Muscle of back (tissue), 13 donors: ENCODE measurements at places on chromosomes 7 and 10.

DNA sequence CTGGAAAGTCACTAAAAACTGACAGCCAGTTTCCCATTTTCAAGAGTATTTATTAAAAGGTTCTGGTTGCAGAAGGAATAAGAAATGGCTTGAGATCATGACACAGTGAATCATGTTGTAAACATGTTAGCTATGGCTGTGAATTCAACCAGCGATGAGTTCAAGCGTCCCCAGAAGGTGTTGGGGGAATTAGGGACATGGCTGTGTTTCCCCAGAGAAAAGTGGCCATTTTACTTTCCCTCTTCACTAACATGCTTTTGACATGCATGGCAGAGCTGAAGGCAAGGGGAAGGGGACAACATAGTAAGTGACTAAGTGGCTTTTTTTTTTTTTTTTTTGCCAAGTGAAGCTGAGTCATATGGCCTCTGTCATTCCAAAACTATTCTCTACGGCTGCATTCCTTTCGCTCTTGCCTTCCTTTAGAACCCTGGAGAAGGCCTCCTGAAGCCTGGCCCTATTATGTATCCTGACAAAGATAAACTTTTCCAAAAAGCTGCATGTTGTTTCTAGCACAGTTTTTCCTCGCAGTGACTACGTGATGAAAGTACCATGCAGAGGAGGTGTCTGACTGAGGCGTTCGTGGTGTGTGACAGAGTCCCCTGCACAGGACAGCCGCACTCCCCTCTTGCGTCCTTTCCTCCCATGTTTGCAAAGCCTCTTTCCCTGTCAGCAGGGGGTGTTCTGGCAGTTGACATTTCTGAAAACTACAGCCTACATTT is 46.9 kb downstream of the EGFR start:
- DNase-seq: no peak

GRCh38 chr10:93193906-93194305 is 120.2 kb downstream of the CYP26A1 start:
- DNase-seq: no peak

DNA sequence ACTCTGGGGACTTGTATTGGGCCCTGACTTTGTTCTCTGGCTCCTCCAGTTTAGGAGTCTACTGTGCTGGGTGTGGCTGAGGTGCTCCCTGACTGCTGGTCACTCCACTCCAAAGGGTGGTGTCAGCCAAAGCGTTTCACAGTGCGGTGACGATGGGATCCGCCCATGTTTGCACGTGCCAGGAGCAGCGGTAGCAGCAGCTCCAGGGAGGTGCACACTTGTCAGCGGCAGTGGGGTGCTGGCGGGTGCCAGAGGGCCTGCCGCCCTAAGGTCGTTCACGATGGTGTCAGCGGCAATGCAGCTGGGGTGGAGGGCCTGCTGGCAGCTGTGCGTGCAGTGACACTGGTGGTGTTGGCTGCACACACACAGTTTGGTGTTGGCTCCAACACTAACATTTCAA is 268.5 kb upstream of the AKR1E2 start:
- DNase-seq: no peak

DNA sequence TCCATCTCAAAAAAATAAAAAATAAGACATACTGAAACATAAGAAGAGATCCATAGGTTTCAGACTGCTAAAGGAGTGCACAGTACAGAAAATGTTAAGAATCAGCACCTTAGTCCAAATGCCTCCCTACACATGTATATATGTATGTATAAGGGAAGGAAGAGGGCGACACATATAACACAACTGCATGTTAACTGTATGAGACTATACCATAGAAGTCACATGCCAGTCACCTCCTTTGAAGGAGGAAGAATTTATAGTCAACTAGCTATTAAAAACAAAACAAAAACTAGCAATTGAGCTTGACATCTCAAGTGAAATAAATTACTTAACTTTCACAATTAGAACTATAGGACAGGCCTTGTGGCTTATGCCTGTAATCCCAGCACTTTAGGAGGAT is 50.4 kb downstream of the IGF2BP3 start:
- no peak for DNase-seq

DNA sequence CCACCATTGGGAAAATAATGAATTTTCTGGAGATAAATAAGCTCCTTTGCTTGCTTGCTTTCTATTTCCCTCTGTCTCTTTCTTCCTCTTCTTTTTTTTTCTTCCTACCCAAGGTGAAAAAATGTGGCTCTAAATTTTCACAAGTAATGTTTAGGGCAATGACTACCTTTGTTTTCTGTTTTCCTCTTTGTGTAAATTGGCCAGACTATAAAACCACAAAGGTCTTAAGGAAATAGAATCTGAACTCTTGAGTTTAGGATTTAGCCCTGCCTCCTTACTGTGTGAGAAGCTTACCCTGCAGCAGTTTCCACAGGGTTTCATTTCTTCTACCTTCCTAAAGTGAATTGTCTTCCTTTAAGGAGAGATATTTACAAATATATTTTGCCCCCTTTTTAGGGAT is 330.4 kb downstream of the ARL4A start:
- DNase-seq: no peak

DNA sequence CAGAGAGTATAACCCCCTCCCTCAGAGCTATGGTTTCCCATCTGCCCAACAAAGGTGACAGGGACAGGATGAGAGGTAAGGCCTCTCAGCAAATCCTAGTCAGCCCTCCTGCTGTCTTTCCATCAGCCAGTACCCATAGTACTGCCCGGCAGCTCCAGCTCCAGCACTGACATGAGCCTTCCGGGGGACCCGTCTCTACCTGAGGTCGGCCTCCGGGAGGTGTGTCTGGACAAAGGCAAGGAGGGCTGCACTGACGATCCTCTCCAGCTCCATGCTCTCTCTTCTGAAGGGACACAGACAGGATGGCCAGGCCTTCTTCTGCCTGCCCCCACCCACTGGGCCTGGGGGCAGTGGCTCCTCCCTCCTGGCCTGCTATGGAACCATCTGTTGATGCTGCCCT is 4.3 kb downstream of the FBXL15 start:
- no peak for DNase-seq

GRCh38 chr7:121406944-121407343 is 10.8 kb upstream of the FAM3C start:
- DNase-seq: no peak

DNA sequence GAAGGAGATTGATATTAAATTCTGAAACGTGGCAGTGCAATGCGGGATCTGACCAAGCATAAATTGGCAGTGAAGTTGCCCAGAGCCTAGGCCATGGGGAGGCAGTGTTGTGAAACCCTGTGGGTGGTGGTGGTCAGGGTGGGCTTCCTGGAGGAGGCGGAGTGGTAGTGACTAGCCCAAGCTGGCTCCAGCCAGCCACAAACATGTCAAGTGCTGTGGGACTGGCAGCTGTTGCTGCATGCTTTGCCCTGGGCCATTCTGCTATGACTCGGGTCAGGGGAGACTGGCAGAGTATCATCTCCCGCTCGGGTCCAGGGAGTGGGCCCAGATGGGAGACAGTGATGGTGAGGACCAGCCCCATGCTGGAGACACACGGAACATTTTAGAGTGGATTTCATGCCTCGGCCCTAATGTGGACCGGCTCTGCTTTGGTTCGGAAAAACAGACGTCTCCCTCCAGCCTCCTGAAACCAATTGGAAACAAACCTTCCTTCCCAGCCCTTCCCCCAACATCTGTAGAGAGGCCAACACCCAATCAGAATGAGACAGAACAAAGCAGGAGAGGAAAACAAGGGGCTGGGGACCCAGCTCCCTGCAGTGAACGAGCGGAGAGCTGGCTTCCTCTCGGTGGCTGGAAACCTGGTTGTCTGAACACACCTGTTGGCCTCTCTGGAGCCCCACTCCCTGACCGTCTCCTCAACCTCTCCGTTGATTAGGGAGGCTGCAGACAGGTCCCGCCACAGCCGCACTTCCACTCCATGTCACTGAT is 58.2 kb downstream of the TMEM270 start:
- no peak for DNase-seq

DNA sequence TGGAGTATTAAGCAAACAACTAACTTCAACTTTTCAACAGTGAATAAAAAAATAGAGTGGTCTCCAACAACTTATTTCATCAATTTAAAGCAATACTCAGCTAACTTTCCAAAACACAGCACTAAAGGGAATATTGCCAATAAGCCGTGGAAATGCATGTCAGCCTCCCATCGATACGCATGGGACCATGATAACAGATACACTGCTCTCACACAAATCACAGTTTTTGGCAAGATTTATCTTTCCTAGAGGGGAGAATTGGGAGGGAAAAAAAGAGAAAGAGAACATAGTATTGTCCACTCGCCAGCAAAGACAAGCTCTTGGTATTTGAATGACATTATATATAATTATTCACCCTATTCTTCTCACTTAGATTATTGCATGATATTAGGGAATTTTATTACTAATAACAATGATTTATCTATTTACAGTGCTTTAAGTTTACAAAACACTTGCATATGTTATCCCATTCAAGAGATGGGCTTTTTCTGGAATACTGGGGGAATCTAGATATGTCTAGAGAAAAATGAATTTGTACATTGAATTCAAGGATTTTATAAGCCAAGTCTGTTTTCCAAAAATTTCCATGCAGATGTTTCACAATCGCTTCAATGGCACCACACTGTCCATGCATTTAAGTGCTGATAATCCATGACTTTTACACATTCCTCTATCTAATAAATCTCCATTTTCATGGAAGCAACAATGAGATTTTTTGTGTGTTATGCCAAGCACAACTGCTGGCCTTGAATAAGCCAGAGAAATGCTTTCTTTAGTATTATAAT is 194.0 kb upstream of the MGMT start:
- peak; percentile 85 for DNase-seq

- DNase-seq: no peak
Measured at GRCh38 chr7:64999165-65000004, 7.1 kb downstream of the ERV3-1 start.

GRCh38 chr7:151382079-151382885 is 27.6 kb downstream of the WDR86 start:
- no peak for DNase-seq

- DNase-seq: no peak
Measured at GRCh38 chr7:21916629-21917028, 29.1 kb downstream of the CDCA7L start.

- DNase-seq: no peak
Measured at GRCh38 chr10:89668386-89669071, 23.5 kb upstream of the PANK1 start.

DNA sequence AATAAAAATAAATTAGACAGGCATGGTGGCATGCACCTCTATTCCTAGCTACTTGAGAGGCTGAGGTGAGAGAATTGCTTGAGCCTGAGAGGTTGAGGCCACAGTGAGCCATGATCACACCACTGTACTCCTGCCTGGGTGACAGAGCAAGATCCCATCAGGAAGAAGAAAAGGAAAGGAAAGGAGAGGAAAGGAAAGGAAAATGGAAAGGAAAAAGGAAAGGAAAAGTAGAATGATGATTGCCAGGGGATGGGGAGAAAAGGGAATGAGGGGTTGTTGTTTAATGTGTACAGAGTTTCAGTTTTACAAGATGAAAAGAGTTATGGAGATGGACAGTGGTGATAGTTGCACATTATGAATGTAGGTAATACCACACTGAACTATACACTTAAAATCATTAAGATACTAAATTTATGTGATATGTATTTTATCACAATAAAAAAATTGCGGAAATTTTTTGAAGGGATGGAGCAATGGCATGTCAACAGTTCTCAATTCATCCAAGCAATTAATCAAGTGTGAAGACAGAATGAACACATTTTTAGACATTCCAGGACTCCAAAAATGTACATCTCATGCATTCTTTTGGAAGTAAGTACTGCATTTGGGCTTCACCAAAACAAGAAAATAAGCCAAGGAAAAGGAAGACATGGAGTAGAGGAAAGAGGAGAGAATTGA is 44.3 kb downstream of the IL6 start:
- DNase-seq: no peak

DNA sequence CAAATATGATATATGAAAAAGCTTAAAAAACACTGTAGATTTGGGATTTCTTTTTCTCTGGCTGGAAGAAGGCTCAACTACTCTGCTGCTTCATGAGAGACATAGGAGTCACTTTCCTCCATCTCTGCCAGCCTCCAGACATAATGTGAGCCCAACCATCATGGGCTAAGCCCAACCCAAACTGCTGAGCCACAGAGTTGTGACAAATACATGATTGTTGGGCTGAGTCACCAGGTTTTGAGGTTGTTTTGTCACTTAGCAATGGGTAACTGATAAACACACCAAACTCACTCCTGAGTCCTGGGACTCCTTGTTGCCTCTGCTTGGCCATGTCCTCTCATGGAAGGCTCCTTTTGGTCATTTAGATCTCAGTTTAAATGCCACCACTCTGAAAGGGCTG is 381.8 kb upstream of the FZD8 start:
- DNase-seq: peak; percentile 49

DNA sequence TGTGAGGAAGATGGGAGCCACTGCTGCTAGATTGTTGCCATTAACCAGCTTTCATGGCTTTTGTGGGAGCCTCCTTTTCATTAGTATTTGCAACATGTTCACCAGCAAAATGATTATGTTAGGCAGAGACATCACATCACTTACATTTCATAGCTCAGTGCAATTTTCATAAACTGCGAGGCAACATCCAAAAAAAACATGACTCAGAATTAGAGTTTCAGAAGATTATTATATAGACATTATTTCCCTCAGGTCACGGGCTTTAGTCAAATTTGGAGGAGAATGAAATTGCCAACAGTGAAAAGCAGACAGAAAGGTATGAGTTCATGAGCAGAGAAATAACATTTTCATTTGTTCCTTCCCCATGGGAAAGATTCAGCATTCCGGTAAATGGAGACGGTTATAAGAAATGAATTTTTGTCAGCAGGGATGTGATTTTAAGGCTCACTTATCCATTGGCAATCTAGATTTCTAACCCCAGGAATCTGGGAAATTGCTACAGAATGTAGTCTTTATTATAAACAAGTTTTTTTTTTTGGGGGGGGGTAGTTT is 573.2 kb downstream of the AUTS2 start:
- peak; percentile 39 for DNase-seq

DNA sequence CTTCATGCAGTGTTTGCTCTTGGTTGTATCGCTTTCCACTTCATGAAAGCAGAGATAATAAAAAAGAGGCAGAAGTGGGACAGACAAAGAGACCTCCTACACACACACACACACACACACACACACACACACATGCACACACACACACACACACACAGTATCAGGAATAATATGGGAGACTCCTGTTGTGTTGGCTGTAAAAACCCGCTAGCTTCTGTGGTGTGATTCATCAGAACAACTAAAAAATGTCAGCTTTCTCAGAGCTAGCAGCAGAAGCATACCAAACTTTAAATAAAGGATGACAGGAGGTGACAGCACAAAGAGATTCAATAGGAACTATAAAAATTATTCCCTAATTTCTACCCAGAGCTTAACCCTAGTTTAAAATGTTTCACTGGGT is 148.2 kb upstream of the LRRTM3 start:
- no peak for DNase-seq

DNA sequence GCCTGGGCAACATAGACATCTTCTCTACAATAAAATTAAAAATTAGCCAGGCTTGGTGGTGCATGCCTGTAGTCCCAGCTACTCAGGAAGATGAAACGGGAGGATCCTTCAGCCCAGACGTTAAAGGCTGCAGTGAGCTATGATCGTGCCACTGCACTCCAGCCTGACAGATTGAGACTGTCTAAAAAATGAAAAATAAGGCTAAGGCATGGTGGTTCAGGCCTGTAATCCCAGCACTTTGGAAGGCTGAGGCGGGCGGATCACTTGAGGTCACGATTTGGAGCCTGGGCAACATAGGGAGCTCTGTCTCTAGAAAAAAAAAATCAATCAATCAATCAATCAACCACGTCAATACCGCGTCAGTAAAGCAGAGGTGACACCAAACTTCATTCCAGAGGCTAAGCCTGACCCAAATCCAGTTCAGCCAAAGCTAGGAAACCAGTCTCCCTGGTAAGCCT is 31.1 kb downstream of the MRPS24 start:
- DNase-seq: no peak

GRCh38 chr7:32142649-32143048 is 72.4 kb upstream of the PDE1C start:
- no peak for DNase-seq

- peak; percentile 89 for DNase-seq
Measured at GRCh38 chr10:323651-324293, 188.5 kb downstream of the ZMYND11 start.
